ENCODE measurements at places on chromosomes 11 and 22.

GRCh38 chr22:38953577-38954413, 3.6 kb upstream of the APOBEC3A start:
- DNase-seq: peak; percentile 62

DNA sequence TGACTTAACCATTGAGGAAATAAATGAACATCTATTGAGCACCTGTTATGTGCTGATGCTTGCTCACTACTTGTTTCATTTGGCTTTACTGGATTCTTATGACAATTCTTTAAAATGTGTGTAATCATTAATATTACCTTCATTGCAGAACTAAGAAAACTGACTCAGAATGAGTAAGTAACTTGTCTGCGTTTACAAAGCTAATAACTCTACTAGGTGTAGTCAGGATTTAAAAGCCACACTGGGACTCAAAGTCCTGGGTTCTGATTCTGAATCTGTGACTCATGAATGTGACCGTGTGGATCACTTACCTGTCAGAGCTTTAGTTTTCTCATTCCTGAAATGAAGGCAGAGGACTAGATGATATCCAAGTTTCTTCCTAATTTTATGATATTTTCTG, 23.4 kb upstream of the KIRREL3 start:
- no peak for DNase-seq

GRCh38 chr11:29751618-29752017, 265.2 kb downstream of the KCNA4 start:
- DNase-seq: no peak

DNA sequence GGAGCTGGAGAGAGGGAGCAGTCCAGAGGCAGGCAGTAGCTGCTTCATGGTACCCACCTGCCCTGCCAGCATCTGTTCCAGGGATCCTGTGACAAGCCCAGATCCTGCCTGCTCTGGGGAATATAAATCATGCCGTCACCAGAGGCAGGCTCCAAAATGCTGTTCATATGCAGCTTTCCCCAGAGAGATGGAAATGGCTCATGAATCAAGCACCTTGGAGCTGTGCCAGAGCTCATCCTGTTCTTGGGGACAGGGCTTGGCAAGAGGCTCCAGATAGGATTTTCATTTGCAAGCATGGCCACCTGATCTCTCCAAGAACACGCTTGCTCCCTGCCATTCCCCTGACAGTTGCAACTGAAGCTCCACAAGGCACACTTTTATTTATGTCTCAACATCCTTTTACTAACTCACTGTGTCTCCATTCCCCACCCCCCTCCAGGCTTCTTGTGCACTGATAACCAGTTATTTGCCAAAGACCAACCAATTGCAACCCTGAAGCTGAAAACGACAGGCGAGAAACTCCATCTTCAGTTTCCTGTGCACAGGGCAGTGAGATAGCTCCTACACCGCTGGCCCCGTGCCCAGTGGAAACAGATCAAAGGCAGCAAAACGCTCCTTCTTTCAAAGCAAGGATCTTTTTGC, 115.8 kb upstream of the PITPNB start:
- no peak for DNase-seq

- no peak for DNase-seq
These were observed 46.2 kb downstream of the FAM168A start for GRCh38 chr11:73551677-73552076.

- no peak for DNase-seq
These were observed 1056.0 kb downstream of the TBC1D22A start for GRCh38 chr22:47818496-47818895.

GRCh38 chr22:50684986-50685385, 12.4 kb downstream of the SHANK3 start:
- no peak for DNase-seq

DNA sequence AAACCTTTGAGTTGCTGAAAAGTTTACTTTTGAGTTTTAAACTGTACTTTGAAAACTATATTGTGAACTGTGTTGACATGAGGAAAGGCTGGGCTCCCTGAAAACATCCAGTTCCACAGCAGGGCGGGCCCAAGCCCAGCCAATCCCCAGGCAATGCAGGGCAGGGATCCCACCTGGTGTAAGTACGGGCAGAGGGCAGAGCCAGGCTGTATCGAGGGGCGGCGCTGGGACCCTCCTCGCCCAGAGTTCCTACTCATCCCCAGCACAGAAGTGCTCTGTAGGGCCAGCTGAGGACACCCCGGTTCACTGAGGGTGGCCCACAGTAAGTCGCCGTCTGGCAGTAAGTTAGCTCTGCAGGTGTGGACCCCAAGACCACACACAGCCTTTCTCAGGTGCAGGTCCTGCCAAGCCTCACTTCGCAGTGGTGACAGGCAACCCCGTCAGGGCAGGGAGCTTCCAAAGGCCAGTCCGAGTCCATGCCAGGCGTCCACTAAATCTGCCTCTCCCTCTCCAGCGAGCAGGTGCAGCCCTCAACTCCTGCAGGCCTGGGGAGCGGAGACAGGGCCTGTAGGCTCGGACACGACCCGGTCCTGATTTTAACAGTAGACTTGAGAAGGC, 6.3 kb downstream of the RASSF7 start:
- no peak for DNase-seq

- no peak for DNase-seq
These were observed 54.0 kb downstream of the PIK3C2A start for GRCh38 chr11:17153757-17154156.

DNA sequence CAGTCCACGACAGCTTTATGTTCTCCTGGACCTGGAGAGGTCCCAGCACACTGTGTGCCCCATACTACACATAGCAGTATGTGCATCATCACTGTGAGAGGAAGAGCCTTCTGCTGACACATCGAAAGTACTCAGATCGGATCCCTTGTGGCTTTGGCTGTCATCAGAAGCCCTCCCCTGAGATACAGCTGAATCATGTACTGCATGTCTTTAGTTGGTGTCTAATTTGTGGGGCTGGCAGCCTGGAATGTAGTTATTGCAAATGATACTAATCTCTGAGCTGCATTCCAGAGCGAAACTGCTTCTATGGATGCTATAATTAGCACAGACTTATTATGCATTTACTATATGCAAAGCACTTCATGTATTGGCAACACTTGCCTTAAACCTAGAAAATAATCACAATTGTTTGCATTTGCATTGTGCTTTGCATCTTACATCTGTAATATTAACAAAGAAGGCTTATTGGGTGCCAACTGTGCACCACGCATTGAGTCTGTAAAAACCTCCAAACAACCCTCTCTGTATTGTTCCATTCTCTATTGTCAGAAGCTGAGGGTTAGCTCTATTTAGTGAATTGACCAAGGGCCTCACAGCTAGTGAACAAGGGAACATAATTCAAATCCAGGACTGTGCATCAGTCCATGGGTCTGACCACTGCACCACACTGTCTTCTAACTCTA, 89.2 kb upstream of the CRTAM start:
- peak; percentile 59 for DNase-seq

GRCh38 chr22:35568751-35569739, 28.4 kb downstream of the RASD2 start:
- no peak for DNase-seq

- no peak for DNase-seq
These were observed 1327.3 kb downstream of the TBC1D22A start for GRCh38 chr22:48089601-48090331.

GRCh38 chr11:62752994-62753735, 795 bp downstream of the ZBTB3 start:
- no peak for DNase-seq

- DNase-seq: no peak
These were observed 278 bp downstream of the MMP26 start for GRCh38 chr11:4704790-4705334.

- no peak for DNase-seq
These were observed 40.5 kb downstream of the ARHGAP1 start for GRCh38 chr11:46659908-46660307.

GRCh38 chr22:44623771-44624510, 78.1 kb upstream of the PRR5 start:
- no peak for DNase-seq

DNA sequence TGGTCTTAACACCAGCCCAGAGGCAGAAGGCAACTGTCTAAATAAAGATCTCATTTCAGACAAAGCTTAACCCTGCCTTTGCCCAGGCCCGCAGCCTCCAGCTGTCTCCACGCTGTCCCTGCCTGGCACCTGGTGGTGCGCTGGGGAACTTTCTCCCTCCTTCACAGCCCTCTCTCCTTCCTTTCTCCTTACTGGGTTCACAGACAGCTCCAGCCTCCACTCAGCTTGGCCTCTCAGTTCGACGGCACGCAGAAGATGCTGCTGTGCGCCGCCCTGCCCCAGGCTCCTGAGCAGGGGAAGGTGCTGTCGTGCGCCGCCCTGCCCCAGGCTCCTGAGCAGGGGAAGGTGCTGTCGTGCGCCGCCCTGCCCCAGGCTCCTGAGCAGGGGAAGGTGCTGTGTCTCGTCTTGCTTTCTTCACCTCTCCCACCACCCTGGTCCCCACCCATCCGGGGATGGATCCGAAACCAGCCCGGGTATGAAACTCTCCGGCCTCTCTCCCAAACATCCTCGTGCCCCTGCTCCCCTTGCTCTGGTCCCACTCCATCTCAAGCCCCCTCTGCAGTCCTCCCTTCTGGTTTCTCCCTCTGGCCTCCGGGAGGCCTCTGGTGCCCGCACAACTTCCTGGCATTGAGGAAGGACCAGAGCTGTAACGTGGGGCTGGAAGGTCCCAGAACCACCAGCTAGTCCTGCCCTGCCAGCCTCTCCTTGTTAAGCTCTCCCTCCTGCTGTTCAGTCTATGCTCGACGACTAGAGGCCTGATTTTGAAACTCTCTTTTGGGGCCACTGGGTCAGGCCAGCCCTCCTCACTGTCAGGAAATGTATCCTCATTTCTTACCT, 22.9 kb upstream of the JAM3 start:
- DNase-seq: no peak

DNA sequence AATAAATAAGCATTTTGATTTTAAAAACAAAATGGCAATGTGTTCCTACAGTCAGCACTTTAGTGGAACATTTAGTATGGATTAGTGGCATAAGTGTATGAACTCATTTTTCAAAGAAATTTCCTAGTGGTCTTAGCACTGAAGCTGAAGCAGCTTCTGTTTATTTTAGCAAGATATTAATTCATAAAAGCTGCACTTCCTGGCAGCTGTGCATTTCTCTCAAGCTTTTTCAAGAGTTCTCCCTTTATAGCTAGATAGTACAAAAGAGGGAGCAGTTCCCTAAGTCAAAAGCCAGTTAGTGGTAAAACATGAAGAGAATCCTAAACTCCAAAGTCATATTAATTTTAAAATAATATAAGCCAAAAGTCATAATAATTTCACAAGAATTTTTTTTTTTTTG, 1036.0 kb upstream of the CCDC90B start:
- DNase-seq: no peak

- peak; percentile 43 for DNase-seq
These were observed 2.7 kb upstream of the RHOD start for GRCh38 chr11:67053896-67054329.

GRCh38 chr11:121451986-121452608, at the start of gene SORL1:
TSS of gene SORL1 (plus strand) at chr11:121452314. CDS start at chr11:121452332, 18 bp downstream.
- peak; percentile 82 for DNase-seq

GRCh38 chr11:110870816-110871522, 158.7 kb upstream of the ARHGAP20 start:
- DNase-seq: no peak

DNA sequence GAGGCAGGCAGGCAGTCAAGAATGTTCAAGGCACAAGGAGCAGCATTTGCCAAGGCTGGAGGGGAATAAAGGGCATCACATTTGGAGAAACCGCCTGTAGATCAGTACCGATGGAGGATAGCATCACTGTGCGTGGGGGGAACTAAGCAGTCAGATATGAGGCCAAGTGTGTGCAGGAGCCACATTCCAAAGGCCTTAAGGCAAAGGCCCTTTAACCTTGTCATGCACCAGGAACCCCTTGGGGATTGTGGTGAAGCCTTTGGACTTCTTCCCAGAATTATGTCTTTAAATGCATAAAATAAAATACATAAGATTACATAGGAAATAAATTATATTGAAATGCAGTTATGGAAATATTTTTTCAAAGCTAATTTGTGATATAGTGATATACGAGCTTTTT, 532.1 kb downstream of the BUD13 start:
- no peak for DNase-seq

DNA sequence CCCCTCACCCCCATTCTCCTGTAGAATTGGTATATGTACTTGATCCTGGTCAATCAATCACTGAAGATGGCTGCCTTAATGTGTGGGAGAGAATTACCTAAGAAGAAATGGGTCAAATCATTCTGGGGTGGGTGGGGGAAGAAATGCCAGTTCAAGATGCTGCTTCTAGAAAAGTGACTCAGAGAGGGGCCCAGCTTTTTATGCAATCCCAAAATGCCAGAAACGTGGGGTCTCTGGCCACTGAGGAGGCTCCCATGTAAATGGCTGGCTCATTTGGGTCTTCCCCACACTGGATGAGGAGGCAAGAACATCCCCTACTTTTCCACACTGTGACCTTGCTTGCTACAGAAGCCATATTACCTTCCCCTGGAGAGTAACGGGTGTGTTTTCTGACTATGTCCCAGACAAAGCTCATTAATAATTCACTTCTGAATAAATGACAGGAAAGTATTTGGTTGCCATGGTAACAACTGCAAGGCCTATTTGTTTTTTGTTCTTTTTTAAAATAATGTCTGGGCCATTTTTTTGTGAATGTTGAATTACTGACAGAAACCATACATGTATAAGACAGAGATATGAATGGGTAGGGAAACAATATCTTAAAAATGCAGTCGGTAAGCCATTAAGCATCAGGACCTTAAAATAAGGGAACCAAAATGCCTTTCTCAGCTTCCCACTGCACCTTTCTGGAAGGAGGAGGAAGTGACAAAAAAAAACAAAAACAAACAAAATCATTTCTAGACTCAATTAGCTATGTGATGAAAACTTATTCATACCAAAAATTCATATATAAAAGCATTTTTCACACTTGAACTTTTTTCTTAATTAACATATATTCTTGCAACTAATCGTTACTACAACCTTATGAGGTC, 32.0 kb downstream of the SLC1A2 start:
- no peak for DNase-seq

GRCh38 chr11:64720640-64721358, 2.2 kb downstream of the NRXN2 start:
- no peak for DNase-seq

DNA sequence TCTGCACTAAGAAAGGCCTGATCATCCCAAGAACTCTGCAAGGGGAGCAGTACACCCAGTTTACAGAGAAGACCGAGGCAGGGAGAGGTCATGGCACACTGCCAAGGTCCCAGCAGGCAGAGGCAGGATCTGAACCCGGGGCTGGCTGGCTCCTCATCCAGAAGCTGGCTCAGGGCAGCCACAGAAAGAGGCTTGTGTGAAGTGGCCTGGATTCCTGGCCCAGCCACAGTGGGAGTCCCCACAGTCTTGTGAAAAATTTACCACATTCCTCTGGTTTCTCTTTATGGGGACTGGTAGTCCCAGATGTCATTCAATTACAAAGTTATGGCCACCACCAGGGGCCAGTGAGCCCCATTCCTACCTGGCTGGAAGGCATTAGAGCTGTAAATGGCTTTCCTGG, 440.5 kb downstream of the MIAT start:
- no peak for DNase-seq

- no peak for DNase-seq
These were observed 12.8 kb downstream of the AQP11 start for GRCh38 chr11:77602381-77603088.

- no peak for DNase-seq
These were observed 5.2 kb upstream of the MAP6 start for GRCh38 chr11:75673977-75674582.

GRCh38 chr11:57349491-57350274, 11.5 kb downstream of the P2RX3 start:
- DNase-seq: peak; percentile 65

Measured in activated naive CD4-positive, alpha-beta T cell treated with anti-CD3 and anti-CD28 coated beads, Interleukin-2, amount 50 U/mL, for 16 hours (primary cell).